Ecto neural progenitor cell (in vitro differentiated cells): ENCODE measurements at places on chromosomes 7 and 10.

DNA sequence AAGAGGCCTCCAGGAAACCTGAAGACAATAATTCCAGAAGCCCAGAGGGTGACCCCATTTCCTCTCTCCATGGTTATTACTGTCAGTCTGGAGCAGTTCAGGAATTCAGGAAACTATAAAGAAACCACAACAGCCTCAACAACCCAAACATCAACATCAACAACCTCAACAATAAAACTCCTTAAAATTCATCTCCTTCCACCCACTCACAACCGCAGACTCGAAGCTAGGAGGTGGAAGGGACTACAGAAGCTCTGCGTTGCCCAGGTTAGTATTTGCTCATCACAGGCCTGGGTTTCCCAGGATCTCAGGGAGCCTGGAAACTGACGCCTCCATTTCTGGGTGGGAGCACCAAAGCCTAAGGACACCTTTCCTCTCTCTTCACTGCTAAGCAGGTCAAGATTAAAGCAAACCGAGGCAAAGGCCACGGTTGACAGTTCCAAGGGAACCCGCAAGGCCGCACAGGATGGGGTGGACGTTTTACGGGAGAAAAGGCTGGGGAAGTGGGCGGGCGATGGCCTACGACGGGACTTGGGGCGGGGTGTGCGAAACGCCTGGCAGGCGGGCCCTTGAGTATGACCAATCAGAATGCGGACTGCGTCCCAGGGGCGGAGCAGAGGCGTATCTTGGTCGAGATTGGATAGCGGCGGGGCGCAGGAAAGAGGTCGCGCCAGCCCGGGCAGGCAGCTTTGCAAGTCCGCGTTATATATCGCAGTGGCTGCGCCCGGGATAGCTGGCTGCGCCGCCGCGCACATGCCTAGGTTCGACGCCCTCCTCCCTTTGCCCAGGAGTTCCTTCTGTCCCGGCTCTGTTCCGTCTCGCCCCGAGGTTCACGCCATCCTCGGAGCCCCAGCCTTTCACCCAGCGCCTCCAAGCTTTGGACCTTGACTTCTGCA lies at the start of gene ELOVL3:
Gene ELOVL3 (plus strand): TSS at position 654 of the 896 bp plus-strand sequence. CDS start 250 bp downstream, outside the sequence.
- peak; percentile 95 for DNase-seq

DNA sequence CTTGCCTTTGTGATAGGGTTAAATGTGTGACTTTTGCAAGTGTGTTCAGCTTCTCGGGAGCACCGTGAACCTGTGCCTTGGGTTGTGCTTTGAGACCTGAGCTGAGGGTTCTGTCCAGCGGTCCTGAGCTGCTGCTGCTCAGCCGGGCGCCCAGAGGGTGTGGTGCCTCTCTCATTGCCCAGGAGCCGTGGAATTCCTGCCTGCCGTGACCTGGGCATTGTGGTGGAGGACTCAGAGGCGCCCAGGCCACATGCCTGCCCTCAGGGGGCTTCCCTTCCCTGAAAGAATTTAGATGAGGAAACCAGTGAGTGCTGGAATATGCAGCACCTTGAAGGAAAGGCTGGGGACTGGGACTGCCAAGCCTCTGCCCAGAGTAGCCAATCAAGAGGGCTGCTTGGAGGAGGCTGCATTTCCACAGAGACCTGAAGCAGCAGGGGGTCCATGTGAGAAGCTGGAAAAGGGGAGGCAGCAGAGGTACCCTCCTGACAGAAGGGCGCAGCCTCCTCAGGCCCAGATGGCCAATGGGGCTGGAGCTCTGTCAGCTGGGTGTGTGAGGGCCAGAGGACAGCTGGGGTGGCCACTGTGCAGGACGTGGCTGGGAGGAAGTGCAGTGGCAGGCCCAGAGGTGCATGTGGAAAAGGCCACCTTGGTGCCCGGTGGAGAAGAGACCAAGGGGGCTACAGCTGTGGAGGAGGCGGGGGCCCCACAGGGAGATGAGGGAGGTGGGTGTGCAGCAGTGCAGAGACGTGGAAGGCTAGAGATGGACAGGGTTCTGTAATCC lies 107.3 kb downstream of the NKX6-2 start:
- DNase-seq = no peak

DNA sequence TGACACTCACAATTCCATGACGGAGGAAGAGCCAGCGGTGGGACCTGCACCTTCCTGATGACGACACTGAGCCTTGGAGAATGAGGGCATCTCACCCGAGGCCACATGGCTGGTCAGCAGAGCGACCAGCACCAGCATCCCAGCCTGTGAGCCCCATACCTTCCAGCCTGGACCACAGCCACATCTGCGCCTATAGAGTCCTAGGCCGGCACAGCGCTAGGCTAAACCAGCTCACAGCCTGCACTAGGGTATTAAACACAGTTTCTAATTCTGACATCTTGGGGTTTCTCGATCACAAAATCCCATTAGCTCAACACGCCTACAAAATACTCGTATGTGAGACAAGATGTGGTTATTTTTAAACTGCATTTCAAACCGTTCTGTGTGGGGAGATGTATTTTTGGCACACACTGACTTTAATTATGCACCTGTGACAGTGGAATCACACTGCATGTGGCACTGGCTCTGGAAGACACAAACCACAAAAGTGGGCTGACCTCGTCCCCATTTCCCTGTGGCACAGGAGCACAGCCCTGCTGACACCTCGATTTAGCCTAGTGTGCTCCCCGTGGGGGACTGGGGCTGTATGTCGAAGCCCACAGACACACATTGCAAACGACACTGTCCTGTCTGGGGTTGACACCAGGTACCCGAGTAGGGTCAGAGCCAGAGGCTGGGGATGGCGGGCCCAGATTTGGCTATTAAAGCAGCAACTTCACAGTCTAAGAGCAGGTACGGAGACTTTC lies 32.5 kb downstream of the CPXM2 start:
- DNase-seq = no peak

DNA sequence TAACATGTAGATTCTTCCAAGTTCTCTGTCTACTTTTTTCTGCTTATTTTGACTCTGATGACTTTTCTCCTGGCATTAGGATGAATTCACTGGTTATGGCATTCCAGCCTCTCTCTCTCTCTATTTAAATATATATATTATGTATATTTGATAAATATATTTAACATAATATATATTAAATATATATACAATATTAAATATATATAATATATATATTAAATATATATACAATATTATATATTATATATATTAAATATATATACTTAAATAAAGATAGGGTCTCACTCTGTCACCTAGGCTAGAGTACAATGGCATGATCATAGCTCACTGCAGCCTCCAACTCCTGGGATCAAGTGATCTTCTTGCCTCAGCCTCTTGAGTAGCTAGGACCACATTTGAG lies 60.7 kb downstream of the ZNF783 start:
- DNase-seq = no peak

GRCh38 chr10:7334642-7334964 lies 76.2 kb downstream of the SFMBT2 start:
- no peak for DNase-seq

- no peak for DNase-seq
Observed at GRCh38 chr7:77466450-77466849, 50.3 kb upstream of the GSAP start.

- DNase-seq = no peak
Observed at GRCh38 chr7:1735262-1735661, 65.2 kb downstream of the ELFN1 start.

DNA sequence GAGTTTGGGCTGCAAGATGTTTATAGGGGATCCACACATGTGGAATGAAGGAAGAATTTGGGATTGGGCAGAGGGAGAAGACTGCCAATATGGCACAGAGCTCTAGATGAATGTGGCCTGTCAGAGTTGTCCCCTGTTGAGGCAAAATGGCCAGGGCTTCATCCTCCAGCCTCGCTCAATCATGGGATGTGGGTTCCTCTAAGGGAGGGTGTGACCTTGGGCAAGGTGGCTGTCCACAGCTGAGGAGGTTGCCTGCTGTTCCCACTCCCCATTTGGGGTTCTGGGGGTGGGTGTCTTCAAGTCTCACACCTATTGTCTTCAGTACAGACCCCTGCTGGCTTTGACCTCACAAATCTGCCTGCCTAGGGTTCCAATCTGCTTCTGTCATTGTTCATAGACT lies 121.6 kb upstream of the FAM204A start:
- no peak for DNase-seq

DNA sequence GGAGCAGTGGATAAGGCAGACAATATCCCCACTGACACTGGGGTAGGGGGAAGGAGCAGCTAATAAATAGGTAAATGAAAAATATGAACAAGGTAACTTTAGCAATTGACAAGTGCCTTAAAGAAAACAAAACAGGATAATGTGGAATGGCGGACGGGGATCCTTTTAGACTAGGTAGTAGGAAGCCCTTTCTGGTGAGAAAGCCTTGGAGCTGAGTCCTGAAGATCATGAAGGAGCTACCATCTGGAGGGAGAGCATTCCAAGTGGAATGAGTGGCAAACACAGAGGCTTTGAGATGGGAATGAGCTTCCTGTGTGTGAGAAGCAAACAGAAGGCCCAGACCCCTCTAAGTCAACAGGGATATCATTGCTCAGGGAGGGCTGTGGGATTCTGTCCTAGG lies 16.0 kb upstream of the ATXN7L1 start:
- DNase-seq = no peak

DNA sequence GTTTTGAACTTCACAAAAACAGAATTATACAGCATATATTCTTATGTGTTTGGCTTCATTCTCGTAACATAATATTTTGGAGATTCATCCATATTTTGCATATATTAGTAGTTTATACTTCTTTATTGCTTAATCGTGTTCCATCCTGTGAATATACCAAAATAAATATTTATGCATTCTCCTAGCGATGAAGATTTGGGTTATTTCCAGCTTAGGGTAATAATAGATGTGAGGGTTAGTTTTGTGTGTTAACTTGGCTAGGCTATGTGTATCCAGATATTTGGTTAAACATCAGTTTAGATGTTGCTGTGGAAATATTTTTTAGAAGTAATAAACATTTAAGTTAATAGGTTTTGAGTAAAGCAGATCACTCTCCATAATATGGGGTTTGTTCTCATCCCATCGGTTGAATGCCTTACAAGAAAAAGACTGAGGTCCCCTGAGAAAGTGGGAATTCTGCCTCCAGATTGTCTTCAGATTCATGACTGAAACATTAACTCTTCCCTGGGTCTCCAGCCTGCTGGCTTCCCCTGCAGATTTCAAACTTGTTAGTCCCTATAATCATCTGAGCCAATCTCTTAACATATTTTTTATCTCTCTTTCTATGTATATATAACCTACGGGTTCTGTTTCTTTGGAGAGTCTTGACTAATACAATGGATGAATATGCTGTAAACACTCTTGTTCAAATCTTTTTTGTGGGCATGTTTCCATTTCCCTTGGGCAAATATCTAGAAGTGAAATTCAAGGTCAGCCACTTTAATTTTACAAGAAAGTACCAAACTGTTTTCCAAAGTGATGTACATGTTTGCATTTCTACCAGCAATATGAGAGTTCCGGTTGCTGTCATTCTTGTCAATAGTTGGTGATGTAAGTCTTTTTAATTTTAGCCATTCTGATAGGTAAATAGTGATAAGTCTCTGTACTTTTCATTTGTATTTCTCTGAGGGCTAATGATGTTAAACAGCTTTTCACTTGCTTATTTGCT lies 48.7 kb downstream of the PDK4 start:
- DNase-seq = no peak
